GM12878 (cell line): ENCODE measurements at places on chromosomes 13 and 19.

GRCh38 chr13:79231887-79232286, 174.2 kb downstream of the RBM26 start:
- DNase-seq = no peak

DNA sequence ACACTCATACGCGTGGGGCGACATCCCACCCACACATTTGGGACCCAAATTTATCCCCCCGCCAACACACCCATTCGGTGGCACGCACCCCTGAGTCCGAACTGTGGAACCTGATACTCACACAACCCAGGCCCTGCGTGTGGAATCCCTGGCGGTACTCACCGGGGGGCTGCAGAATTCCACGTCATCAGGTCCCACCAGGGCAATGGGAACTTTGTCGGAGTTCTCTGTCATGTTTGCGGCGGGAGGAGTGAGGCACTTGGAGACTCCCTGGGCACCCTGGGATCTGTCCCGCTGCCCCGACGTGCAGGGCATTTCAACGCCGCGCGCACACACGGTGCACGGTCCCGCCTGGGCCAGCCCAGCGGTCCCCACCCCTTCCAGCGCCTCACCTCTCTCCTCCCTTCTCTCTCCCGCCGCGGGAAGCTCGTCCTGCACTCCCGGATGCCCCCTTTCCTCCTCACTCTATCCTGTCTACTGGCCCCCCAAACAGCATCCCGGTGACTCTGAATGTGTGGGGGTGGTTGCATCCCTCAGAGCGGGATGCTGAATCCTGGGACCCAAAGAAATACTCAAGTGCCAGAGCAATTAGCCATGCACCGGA, at the start of gene CNMD:
Gene CNMD (minus strand): TSS at position 353 of the 604 bp plus-strand sequence. CDS start 119 bp downstream, at position 234.
- no peak for DNase-seq

DNA sequence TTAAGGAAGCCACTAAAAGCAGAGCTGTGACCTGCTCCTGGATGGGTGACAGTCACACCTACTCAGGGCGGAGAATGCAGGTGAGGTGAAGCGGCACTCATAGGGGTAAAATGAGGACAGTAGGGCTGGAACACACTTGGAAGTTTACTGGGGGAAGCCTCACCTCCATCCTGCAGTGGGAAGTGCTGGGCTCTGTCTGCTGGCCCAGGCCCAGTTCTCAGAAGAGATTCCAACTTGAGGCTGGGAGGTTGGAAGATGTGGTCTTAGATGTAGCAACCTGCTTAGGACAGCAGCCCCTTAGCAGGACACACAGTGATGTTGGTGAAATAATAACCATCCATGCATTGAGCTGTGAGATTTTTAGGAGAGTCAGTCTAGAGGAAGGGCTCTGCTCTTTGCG, 4.6 kb downstream of the MEDAG start:
- DNase-seq = no peak

GRCh38 chr19:49016067-49016839, 638 bp downstream of the LHB start:
- no peak for DNase-seq

DNA sequence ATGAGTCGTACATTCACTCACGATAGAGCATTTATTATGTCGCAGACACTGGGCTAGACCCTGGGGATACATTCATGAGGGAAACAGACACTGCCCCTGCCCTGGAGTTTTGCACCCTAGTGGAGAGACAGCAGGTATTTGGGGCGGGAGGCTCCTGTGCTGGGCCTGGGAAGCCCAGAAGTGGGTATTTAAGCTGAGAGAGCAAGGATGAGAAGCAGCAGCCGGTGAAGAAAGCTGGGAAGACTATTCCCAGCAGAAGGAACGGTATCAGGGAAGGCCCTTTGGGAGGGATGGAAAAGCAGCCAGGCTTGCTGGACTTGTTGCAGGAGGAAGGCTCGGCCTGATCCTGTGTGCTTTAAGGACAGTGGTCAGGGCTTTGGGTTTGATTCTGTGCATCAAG, 54.5 kb downstream of the CDADC1 start:
- no peak for DNase-seq

DNA sequence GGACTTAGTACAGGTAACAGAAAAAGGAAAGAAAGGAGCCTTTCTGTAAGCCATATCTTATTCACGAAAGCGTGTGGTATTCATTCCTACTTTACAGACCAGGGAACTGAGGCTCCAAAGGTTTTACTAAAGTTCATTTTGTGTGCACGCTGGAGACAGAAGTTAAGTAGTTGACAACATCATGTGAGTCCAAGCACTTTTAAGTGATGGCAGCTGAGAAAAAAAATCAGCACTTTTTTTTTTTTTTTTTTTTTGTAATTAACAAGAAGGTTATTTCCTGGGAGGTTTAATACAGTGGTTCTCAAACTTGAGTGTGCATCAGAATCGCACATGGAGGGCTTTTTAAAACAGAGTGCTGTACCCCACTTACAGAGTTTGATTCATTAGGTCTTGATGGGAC, 2.0 kb downstream of the DNAJC3 start:
- no peak for DNase-seq

GRCh38 chr13:75255653-75256052, 226.3 kb downstream of the TBC1D4 start:
- no peak for DNase-seq
